ENCODE measurements at places on chromosomes 1 and 21. TPM values are rescaled to one million over a fixed set of nuclear protein-coding genes. Genes with fewer than 3 reads are reported as not detected.

The C1orf185 gene
- total RNA-seq: not detected

The NUAK2 gene
- 2.5 TPM for total RNA-seq

The S100A1 gene
- 0.69 TPM for total RNA-seq

DNA sequence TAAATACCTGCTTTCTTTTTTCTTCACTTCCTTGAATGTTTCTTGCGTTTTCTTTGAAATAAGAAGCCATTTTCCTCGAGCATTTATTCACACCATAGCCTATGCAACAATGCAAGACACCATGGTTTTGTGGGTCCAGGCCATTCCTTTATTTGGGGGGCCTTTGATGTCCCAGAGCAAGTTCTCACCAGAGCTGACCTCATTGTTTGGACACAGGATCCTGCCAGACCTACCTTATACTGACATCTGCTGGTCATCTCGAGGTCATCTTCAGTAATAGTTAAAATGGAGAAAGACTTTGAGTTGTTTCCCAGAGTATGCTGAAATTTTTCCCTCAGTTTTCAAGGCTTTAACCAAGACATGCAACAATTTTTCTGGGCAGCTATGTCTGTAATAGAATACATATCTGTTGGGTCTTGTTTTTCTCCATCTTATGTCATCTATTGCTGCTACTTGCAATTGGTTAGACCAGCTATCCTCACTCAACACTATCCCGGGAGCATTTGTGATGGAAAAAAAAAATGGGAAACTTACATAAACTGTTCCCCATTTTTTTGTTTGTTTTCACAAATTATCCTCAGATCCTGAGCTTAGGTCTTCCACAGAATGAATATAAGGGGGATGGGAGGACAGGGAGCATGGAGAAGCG lies 34.0 kb upstream of the BACE2 start:
- no peak overlapping the region for H3K27ac ChIP-seq
- H3K36me3 ChIP-seq: no peaks in the 10 kb centered on the region
- H3K4me1 ChIP-seq: no peaks in the 10 kb centered on the region
- H3K4me3 ChIP-seq: no peak overlapping the region
- DNase-seq: no peak

DNA sequence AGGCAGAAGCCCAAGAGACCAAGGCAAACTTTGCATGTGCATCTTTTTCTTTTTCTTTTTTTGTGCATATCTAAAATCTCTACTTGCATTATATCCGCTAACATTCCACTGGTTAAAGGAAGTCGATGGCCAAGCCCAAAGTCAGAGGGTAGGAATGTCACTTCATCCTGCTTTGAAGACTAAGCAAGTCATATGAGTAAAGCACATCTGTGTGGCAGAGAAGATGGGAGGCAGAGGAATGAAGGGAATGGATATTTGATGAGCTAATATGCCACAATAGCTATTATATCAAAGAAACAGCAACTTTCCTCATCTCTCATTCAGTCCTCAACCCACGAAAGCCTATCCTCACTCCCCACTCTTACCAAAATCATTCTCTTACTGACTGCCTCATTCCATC lies 59.3 kb downstream of the RNF220 start:
- DNase-seq: no peak
- H3K27me3 ChIP-seq: no peaks in the 10 kb centered on the region

- H3K27ac ChIP-seq: no peak overlapping the region
- no peak overlapping the region for H3K4me3 ChIP-seq
- DNase-seq: no peak
- H3K36me3 ChIP-seq: no peaks in the 10 kb centered on the region
Measured at GRCh38 chr21:31650930-31651329, 8.6 kb upstream of the SOD1 start.

All from aorta (tissue), 5 donors.